ENCODE measurements at places on chromosomes 1 and 21.

- peak; percentile 85 for DNase-seq
Observed at GRCh38 chr1:226798427-226799411, 59.6 kb upstream of the ITPKB start.

- peak; percentile 52 for DNase-seq
Observed at GRCh38 chr21:38798481-38798882, 7.2 kb upstream of the ETS2 start.

DNA sequence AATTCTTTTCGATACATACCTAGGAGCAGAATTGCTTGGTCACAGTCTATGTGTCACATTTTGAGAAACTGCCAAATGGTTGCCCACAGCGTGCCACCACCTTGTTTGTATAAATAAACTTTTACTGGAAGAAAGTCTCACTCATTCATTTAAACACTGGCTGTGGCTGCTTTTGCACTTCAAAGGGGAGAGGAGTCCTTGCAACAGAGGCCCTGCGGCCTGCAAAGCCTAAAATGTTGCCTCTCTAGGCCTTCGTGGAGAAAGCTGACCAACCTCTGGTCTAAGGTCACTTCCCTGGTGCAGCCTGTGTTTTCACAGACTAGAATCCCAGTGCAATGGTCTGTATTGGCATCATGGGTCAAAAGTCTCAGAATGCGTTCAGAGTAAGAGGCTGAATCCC lies 8.3 kb downstream of the RIPK4 start:
- DNase-seq: no peak

DNA sequence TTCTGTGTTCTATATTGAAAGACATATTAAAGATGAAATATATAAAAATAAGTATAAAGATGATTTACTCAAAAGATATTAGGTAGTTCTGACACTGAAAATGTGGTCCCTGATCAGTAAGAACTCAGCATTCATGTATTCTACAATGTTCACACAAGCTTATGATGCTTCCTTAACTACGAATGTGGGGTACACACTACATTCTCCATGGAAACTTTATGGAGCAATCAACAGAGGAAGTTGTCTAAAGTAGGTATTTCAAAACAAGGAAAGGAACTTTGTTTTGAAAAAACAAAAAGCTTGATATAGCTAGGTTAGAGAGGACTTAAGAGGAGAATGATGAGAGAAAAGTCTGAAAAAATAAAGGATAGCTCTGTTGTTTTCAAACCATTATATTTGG lies 119.7 kb upstream of the RGS18 start:
- no peak for DNase-seq

DNA sequence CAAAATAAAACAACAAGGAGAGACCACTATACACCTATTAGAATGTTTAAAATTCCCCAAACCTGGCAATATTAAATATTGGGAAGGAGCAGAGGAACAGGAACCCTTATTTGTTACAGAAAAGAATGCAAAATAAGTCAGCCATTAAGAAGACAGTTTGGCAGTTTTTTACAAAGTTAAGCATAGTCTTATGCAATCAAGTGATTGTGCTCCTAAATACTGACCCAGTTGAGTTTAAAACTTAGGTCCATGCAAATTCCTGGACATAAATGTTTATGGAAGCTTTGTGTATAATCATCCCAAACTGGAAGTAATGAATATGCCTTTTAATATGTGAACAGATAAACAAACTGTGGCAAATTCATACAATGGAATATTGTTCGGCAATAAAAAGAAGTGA lies 72.9 kb upstream of the RGS4 start:
- DNase-seq: no peak

- peak; percentile 57 for DNase-seq
Observed at GRCh38 chr1:37945743-37946702, 830 bp downstream of the INPP5B start.

DNA sequence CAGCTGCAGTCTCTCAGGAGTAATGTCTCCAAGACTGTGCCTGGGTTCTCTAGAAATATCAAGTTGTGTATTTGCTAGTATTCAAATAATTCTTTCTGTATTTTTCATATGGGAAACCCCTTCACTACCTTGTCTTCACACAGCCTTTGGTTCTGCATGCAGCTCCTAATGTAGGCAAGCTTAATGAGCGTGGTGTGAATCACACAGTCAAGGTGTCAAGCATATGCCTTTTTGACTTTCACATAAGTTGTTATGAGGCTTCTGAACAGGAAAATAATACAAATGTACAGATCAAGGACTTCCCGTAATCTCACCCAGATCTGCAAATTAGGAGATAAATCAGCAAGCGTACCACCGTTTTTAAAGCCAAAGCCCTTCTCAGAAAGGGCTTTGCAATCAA lies at the start of gene FCRL3:
FCRL3 (minus strand) TSS at position 38 of the 400 bp plus-strand sequence. CDS start 280 bp downstream, outside the sequence.
- no peak for DNase-seq

DNA sequence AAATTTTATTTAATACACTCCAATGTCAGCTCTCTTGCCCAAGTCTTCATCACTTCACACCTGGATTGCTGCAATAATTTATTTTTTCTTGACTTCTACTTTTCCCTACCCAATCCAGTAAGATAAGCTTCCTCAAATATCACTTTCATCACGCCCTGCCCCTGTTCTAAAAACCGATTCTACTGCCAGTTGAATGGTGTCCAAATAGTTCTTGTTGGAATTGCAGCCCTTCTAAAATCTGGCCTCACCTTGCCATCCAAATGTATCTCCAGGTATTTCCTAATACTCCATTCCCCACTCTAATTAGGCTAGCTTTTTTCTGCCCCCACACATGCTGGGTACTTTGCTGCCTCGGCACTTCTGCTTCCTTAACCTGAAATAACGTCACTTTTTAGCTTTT lies 152.5 kb downstream of the HMCN1 start:
- DNase-seq: no peak

DNA sequence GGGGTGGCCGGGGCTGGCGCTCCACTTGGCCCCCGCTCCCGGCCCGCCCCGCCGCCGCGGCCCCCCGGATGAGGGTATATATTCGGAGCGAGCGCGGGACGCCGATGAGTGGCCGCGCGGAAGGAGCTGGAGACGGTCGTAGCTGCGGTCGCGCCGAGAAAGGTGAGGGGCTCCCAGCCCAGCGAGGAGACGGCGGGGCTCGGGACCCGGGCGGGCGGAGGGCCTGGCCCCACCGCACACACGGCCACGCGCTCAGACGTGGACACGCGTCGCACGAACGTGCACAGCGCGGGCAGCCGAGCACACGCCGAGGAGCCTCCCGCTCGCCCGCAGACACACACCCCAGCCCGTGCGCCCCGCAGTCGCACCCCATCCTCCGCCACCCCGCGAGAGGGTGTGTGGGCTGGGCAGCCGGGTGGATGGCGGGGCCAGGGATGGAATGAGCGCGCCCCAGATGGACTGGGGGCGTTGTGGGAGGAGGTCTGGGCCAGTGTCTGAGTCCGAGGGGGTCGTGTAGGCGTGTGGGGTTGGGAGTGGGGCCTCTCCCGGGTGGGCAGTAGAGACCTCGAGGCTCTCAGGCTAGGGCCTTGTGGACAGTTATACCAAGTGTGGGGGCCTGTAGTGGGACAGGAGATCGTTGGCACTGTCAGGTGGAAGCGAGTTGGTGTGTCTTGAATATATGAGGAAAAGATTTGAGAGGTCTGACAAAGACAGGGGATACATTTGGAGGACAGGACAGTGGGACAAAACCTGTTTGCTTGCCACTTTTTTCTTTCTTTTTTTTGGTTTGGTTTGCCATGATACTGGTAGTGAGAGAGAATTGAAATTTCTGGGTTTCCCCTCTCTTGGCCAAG lies at the start of gene UAP1:
UAP1 (plus strand) TSS at position 107 of the 854 bp plus-strand sequence. CDS start 4,347 bp downstream, outside the sequence.
- DNase-seq: peak; percentile 24

GRCh38 chr1:39711966-39712340 lies 20.7 kb upstream of the HPCAL4 start:
- no peak for DNase-seq

GRCh38 chr1:78465143-78465542 lies 25.6 kb upstream of the PTGFR start:
- DNase-seq: no peak

DNA sequence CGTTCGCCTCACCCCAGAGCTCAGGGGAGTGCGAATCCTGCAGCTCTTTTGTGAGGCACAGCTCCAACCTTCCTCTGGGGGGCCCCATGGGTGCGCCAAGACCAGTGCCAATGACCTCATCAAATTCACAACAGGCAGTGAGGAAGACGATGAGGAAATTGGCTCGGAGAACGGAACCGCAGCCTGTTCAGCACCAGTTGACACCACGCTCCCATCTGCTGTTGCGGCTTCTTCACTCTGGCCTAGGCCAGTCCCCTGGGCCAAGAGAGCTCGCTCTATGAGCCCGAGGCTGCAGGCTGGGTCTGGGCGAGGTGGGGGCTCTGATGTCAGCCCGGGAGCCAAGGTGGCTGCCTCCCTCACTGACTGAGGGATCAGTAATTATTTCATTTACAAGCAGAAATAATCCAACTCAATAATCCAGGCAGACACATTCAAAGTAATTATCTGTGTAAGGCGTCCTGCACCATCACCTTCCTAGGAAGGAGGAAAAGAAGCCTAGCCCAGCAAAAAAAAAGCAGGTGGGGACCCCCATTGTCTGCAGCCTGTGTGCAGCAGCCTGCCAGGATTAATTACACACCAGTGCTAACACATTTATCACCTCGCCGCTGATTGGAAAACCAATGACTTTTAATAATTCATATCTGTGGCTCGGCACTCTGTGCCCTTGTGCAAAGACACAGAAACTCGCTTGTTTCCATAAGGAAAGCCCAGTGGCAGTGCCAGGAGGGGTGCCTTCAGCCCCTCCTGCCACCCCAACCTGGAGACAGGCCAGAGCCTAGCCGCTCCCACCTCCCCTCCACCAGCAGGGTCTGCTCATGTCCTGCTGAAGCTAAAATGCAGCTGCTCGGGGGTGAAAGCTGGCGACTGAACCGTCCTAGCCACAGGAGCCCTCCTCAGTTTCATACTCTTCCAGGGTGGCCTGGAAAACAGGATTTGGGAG lies 1.9 kb downstream of the PLEKHA6 start:
- peak; percentile 52 for DNase-seq

DNA sequence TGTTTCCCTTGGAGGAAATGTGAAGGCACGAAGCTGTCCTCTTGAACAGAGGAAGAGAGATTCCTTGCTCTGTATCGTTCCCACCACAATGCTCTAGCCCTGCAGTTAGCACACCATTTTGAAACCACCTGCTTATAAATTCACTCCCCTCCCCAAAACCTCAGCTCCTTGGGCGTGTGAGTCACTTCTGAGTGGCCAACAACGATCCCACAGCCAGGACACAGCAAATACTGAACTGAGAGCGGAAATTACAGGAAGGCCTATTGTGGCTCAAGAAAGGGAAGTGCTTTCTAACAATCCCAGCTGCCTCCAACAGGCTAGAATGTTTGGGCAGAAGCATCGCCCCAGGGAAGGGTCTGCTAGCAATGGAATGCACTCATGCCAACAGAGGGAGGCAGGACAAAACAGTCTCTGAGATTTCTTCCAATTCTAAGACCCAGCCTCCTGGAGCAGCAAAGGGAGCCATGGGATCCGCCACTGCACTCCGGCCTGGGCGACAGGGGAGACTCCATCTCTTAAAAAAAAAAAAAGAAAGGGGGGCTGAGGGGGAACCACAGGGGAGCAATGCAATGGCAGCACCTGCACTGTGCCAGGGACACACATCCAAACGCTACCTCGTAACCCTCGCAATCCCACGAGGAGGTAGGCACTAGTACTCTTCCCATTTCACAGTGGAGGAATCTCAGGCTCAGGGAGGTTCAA lies 1.9 kb downstream of the TMEM53 start:
- DNase-seq: peak; percentile 87

GRCh38 chr21:28396421-28396820 lies 596.3 kb downstream of the LTN1 start:
- DNase-seq: no peak

GRCh38 chr1:229507502-229507901 lies 639 bp downstream of the NUP133 start:
- no peak for DNase-seq

GRCh38 chr1:59730759-59731478 lies 83.8 kb upstream of the HOOK1 start:
- DNase-seq: peak; percentile 51

GRCh38 chr1:229114315-229114714 lies 156.6 kb upstream of the RAB4A start:
- DNase-seq: no peak

- DNase-seq: no peak
Observed at GRCh38 chr1:172251486-172251885, 169.0 kb upstream of the C1orf105 start.

- DNase-seq: no peak
Observed at GRCh38 chr1:30034627-30035521, 688.5 kb downstream of the MATN1 start.

DNA sequence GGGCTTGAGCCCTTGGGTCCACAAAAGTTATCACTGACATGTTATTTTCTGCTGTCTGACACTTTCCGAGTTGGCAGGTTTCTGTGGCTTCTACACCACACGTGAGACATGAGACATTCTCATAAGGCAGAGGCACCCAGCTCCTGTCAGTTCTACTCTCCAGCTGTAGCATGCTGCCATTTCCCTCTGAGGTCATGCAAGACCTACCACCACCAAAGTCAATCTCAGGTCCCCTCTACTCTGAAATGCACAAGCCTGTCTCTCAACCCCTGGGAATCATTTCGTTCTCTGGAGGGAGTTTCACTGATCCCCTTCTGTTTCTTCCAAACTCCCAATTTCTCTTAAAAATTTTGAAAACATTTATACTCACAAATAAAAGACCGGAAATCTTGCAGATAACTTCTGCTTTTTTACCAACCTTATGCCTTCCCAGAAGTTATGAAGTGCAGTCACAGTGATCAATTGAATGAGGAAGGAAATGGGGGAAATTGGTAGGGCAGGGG lies 39.5 kb upstream of the CR2 start:
- peak; percentile 40 for DNase-seq

- no peak for DNase-seq
Observed at GRCh38 chr1:216604771-216605170, 118.5 kb downstream of the ESRRG start.

DNA sequence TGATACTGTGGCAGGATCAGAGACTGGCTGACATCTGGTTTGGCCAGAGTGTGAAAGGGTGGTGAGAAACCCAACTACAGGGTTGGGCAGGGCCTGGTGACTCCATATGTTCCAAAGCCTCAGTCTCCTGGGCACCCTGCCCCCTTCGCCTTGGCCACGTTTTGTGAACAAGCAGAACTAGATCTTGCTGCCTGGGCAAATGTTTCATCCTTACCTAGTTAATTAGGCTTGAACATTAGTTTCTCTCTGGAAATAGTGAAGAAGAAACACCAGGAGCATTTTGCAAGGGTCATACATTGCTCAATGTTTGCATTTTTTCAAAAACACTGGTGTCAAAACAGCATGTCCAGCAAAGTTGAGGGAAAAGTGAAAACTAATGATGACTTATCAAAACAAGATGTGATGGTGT lies 60.5 kb downstream of the MAP3K7CL start:
- peak; percentile 30 for DNase-seq

DNA sequence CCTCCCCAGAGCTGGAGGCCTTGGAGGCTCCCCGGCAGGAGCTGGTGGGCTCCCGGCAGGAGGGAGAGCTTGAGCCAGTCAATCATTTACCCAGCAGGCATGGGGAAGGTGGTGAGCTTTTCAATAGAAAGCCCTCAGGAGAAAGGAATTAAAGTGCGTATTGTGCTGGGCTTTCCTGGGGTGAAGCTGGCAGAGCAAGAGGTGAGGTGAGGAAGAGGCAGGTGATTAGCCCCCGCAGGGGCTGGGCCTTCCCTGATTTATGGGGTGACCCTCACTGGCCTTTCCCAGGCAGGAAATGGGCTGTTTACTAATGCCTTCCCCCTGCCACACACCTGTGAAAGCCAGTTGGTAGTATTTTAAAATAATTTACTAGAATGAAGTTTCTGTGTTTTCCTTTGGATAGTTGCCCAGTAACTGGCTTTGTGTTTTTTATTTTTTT lies 25.8 kb downstream of the CLDN14 start:
- DNase-seq: no peak

- DNase-seq: peak; percentile 90
Observed at GRCh38 chr21:33127154-33127867, 57.4 kb downstream of the OLIG1 start.

All from hematopoietic multipotent progenitor cell treated with erythropoietin and hydrocortisone succinate and interleukin-3 and kit ligand, for 6 days (in vitro differentiated cells).